Muscle of leg (tissue), 16 donors: ENCODE measurements at places on chromosomes 5 and 9.

- H3K36me3 ChIP-seq = no peaks in the 10 kb centered on the region
- H3K27ac ChIP-seq = no peak overlapping the region
- DNase-seq = peak; percentile 81
- H3K27me3 ChIP-seq = peaks cover 2% of the 10 kb centered on the region
These were observed 413.4 kb upstream of the SLC30A5 start for GRCh38 chr5:68680366-68680765.

DNA sequence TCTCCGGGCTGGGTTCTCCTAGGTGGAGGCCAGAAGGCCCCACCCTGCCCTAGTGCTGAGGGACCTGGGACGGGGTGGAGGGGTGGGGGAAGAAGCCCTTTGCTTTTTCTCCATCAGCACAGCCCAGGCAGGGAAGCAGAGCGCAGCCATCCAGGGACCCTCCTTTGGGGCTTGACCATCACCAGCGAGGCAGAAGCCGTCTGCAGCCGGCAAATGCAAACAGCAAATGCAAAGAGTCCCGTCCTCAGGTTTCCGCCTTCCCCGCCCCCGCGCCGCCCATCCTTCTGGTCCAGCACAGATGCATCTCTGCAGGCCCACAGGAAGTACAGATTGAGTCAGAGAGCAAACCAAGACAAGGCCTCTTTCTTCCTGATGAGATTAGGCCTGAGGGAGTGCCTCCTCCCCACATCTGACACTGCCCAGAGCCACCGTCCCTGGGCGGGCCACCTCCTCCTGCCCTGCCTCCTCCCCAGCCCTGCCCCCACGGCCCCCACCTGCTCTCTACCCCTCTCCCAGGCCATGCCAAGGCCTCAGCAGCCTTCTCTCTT lies 23.4 kb downstream of the CORO2A start:
- peaks cover 11% of the 10 kb centered on the region for H3K4me1 ChIP-seq
- DNase-seq = peak; percentile 68
- H3K4me3 ChIP-seq = no peak overlapping the region
- no peaks in the 10 kb centered on the region for H3K36me3 ChIP-seq
- H3K27ac ChIP-seq = peak overlapping the region; percentile 3

DNA sequence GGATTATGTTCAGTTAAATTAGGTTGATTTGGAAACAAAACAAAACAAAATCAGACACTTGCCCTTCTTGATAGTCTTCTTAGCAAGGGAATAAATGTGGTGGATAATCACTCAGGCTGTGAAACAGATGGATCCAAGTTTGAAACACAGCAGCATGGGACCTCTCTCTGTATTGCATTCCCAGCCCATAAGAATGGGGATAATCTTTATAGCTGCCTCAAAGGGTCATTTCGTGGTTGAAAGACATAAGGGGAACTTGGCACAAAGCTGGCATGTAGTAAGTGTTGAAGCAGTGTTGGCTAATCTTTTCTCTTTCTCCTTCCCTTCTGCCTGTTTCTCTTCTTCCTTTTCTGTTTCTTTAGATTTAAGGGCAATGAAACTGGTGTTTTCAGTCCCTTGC lies 333.9 kb upstream of the TLE4 start:
- H3K36me3 ChIP-seq = no peaks in the 10 kb centered on the region
- no peaks in the 10 kb centered on the region for H3K27me3 ChIP-seq
- no peaks in the 10 kb centered on the region for H3K4me1 ChIP-seq
- no peak for DNase-seq
- H3K27ac ChIP-seq = no peak overlapping the region

DNA sequence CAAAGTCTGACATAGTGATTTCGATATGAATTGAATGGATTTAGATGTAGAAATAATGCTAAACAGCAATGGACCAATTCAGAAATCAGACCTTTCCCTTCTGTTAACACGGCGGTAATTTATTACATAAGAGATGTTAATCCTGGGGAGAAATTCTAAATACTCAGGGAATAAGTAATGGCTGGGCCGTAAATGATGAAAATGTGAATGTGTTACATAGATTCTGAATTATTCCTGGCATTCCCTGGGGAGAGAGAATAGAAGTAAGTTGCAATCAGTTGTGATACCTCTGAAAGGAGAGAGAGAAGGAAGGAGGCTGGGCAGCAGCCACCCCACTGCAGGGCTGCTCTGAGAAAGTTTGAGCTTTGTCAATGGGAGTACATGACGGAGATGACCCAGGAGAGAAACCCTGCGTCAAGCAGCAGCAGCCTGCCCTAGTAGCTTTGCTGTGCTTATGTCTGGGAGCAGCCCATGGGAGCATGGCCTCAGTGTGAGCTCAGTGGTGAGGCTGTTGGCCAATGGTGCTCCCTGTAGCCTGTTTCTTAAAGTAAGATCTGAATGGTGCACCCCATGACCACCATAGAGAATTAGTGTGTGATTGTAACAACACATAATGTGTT lies 420.1 kb downstream of the MTRR start:
- no peaks in the 10 kb centered on the region for H3K27me3 ChIP-seq
- no peaks in the 10 kb centered on the region for H3K36me3 ChIP-seq
- no peaks in the 10 kb centered on the region for H3K4me1 ChIP-seq
- peak overlapping the region; percentile 57 for H3K27ac ChIP-seq

DNA sequence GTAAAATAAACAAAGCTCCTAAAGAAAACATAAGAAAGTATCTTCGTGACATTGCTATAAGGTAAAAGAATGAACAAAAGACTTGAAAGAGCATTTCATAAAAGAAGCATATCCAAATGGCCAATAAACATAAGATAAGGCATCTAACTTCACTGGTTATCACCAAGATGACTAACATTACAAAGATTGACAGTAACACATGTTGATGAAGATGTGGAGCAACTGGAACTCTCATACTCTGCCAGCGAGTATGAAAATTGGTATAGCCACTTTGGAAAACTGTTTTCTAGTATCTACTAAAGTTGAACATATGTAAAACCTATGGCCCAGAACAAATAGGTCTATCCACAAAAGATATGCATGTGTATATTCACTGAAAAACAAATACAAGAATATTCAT lies 150.5 kb downstream of the SNX18 start:
- H3K27me3 ChIP-seq = no peaks in the 10 kb centered on the region
- peaks cover 13% of the 10 kb centered on the region for H3K4me1 ChIP-seq
- H3K4me3 ChIP-seq = no peak overlapping the region
- no peak for DNase-seq
- no peak overlapping the region for H3K27ac ChIP-seq
